Activated CD8-positive, alpha-beta memory T cell treated with anti-CD3 and anti-CD28 coated beads for 1 hour (primary cell): ENCODE measurements at places on chromosomes 5 and 9.

DNA sequence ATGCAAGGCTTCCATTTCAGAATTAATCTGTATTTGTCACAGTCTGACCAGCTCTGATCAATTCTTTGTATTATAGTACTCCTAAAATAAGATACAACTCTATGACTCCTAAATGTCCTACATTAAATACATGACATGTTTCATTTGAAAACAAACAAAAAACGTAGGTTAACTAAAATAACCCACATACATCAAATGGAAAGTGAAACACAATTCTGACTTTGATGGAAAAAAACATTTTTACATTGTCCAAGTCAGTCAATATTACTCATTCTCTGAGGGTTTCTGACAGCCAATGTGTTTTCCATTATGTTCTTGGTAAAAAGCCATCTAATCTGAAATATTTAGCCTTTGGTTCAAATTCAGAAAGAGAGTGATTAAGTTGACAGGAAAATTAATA lies 8.7 kb downstream of the HMGCS1 start:
- DNase-seq, result no peak

DNA sequence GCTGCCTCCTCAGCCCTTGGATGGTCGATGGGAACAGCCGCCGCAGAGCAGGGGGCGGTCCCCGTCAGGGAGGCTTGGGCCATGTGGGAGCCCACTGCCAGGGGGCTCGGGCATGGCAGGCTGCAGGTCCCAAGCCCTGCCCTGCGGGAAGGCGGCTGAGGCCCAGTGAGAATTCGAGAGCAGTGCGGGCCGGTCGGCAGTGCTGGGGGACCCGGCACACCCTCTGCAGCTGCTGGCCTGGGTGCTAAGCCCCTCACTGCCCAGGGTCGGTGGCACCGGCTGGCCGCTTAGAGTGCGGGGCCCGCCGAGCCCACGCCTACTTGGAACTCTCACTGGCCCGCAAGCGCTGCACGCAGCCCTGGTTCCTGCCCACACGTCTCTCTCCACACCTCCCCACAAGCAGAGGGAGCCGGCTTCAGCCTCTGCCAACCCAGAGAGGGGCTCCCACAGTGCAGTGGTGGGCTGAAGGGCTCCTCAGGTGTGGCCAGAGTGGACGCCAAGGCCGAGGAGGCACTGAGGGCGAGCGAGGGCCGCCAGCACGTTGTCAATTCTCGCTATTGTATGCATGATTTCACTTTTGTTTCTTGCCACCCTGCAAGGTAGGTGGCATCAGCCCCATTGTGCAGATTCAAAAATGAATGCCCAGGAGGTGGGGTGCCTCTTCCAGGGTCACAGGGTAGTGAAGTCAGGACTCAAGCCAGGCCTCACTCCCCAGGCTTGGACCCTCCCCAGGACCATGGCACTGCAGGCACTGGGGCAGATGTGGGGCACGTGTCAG lies 48.6 kb downstream of the COL15A1 start:
- no peak for DNase-seq

GRCh38 chr5:35356725-35357124 lies 126.4 kb upstream of the PRLR start:
- no peak for DNase-seq

- DNase-seq, result no peak
Observed at GRCh38 chr5:53110156-53110555, 599 bp upstream of the MOCS2 start.

DNA sequence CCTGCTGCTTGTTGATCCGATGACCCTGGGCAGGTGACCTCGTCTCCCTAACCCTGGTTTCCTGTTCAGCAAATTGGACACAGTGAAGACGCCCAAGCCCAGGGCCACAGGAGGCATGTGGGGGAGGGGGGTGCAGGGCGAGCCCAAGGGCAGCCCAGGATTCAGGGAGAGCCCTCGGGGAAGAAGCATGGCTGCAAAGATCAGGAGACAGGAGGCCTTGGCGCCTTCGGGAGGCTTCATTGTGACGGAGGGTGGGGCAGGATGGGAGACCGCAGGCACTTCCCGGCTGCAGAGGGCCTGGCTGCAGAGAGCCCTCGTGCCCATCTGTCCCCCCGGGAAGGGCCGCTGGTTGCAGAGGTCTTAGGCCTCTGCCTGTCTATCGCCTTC lies 6.2 kb downstream of the ASS1 start:
- no peak for DNase-seq

DNA sequence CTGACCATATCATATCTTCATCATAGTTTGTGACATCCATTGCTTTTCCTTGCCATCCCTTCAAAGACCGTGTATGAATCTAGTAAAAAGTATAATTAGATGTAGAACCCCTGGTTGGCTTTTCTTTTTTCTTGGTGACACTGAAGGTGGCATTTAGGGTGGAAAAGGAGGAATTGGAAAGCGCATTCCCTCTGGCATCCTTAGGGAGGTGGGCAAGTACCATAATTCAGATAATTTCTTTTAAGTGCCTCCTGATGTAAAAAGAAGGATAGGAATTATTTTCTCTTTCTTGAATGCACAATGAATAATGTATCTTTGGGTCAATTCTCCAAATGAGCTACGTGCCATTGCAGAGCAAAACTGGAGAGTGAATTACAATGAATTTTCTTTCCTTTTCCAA lies 73.2 kb upstream of the SMARCA2 start:
- DNase-seq, result no peak

DNA sequence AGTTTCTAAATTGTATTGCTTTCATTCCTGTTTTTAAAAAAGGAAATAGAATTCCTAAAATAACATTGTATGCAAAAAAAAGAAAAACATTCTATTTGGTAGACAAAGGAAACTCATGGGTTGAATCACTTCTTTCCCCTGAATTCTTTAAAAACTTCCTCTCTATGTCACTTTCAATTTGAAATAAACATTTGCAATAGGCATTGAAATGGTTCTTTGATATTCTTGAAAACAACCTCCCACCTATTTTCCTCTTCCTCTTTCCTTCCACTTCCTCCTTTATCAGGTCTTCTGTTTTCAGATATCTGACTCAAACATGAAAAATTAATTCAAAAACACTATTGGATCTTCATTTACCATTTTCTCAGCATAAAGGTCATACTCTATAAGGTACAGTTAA lies 442.0 kb upstream of the MEF2C start:
- DNase-seq, result no peak

- no peak for DNase-seq
Observed at GRCh38 chr9:108443019-108443633, 412.7 kb downstream of the ACTL7B start.

DNA sequence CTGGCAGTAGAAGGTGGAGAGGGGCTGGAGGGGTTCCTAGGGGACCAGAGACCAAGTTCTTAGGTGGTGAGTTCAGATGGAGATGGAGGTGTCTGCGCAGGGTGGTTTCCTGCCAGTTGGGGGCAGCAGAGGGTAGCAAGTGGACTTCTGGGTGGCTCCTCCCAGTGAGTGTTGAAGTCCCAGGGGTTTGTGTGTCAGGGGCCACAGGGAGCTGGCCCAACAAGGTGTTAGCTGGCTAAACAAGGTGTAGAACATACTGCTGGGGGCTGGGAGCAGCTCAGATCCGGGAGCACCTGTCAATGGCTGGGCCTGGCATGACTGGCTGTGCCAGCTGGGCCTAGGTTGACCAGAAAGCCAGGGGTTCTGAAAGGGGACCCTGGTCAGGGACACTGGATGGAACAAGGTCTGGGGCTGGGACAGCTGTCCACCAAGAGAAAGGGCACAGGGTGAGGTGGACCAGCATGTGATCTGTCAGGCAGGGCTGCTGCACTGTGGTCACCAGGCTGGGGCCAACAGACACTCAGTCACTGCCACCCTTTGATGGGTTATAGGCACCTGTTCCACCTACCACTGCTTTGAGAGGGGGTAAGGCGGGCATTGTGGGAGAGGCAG lies 35.6 kb downstream of the DAB2IP start:
- peak; percentile 27 for DNase-seq

DNA sequence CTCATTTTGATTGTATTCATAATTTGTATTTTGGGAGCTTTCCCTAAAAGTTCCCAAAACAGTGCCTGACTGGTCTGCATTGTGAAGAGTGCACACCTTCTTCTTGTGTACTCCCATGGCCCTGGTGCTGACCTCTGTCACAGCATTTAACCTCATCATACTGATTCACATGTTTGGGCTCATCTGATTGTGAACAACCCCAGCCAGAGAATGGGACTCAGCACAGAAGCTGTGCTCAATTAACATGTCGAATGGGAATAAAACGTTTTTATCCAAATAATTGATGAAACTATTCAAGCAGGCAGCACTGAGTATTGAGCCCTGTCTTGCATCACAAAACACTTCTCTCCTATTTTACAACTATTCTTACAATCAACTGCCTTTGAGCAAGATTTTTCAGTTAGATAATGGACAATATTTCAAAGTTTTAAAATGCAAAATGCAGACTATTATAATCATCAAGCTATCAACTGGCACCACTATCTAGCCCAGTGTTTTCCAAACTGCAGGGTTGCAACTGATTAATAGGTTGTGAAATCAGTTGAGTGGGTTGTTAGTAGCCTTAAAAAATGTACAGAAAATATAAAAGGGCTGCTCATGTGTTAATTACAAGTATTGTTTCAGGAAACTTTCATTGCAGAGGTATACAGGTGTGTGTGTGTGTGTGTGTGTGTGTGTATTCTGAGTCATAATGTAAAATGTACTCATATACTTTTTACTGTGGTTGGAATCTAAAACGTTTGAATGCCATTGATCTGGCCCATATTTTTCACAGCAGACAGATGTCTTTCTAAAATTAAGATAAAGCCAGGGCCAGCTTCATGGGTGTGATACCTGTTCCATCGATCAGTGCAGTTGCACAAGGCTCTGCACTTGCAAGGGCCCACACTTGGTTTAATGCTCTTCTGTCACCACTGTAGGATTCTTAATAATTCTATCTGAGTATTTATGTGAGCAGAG lies 190.5 kb downstream of the PIK3R1 start:
- DNase-seq, result no peak
